Activated CD4-positive, alpha-beta T cell treated with anti-CD3 and anti-CD28 coated beads, Interleukin-2, amount 10 ng/mL, durations not matched to agents 7 days and 5 days (primary cell): ENCODE measurements at places on chromosomes 6 and 20. TPM values are rescaled to one million over a fixed set of nuclear protein-coding genes. Genes with fewer than 3 reads are reported as not detected.

The FABP7 gene
- total RNA-seq: not detected

The PRPH2 gene
- total RNA-seq: not detected

The HECA gene
- total RNA-seq: 59.2 TPM

The FOXP4 gene
- total RNA-seq: 5.3 TPM

The CST4 gene
- not detected for total RNA-seq

- no peak for DNase-seq
- H3K4me1 ChIP-seq: peaks cover 26% of the 10 kb centered on the region
- H3K4me3 ChIP-seq: no peak overlapping the region
- no peak overlapping the region for H3K27ac ChIP-seq
- H3K27me3 ChIP-seq: no peaks in the 10 kb centered on the region
Measured at GRCh38 chr20:62052842-62053464, 12.7 kb downstream of the TAF4 start.

DNA sequence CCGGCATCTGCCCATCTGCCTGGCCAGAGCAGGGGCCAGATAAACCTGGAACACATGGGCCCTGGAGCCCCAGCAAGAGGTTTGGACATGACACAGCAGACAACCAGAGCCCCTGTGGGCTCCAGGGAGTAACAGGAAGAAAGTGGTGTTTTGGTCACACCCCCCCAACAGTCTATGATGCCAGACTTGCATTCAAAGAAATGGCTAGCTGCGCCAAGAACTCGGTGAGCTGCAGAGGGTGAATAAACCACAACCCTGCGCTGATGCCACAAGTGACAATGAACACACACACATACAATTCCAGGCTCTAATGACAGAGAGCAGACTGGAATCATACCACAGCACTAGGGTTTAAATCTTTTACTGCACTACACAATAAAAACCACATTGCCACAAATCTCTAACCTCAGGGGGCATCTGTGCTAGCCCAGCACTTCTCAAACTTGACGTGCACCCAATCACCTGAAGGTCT, 34.0 kb downstream of the TRERF1 start:
- H3K4me3 ChIP-seq: peak overlapping the region; percentile 50
- H3K36me3 ChIP-seq: peaks cover 20% of the 10 kb centered on the region
- peak; percentile 68 for DNase-seq
- H3K27me3 ChIP-seq: no peaks in the 10 kb centered on the region

- no peak overlapping the region for H3K27ac ChIP-seq
- no peak overlapping the region for H3K4me3 ChIP-seq
- no peak for DNase-seq
- H3K4me1 ChIP-seq: no peaks in the 10 kb centered on the region
- no peaks in the 10 kb centered on the region for H3K36me3 ChIP-seq
Measured at GRCh38 chr20:11379257-11380011, 538.3 kb upstream of the BTBD3 start.

DNA sequence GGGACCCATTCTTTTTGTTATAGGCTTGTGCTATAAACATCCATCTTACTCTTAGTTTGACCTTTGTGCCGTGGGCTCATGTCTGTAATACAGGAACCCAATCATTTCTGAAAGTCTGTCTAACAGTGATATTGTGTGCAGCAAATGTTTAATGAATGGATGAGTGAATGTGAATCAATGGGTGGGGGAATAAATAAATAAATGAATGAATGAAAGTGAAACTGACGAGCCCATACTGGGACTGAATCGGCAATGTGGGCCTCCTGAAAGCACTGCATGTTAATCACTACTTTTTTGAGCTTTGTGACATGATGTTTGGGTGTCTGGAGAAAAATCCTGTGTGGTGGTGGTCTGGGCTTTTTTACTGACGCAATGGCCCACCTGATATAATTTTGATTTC, 175.0 kb downstream of the GMPR start:
- H3K36me3 ChIP-seq: peaks cover 3% of the 10 kb centered on the region
- no peaks in the 10 kb centered on the region for H3K27me3 ChIP-seq
- peak overlapping the region; percentile 68 for H3K4me3 ChIP-seq
- H3K27ac ChIP-seq: peak overlapping the region; percentile 92
- peaks cover 33% of the 10 kb centered on the region for H3K4me1 ChIP-seq
- DNase-seq: no peak

DNA sequence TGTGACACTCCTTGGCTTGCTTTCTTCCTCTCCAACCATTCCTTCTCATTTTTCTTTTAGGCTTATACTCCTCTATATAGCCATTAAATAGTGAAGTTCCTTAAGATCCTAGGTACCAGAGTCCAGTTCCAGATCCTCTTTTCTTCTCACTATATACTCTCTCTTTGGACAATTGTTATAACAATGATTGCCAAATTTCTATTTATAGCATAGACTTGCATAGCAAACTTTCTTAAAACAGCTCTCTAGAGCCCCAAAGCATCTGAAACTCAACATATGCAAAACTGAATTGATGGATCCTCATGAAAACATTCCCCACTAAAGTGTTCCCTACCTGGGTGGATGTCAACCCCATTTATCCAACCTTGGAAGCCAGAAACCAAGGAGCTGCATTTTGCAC, 13.4 kb downstream of the PHIP start:
- H3K27ac ChIP-seq: no peak overlapping the region
- H3K4me3 ChIP-seq: no peak overlapping the region
- H3K4me1 ChIP-seq: peaks cover 2% of the 10 kb centered on the region
- no peaks in the 10 kb centered on the region for H3K27me3 ChIP-seq
- H3K36me3 ChIP-seq: peaks cover 13% of the 10 kb centered on the region
- DNase-seq: no peak

DNA sequence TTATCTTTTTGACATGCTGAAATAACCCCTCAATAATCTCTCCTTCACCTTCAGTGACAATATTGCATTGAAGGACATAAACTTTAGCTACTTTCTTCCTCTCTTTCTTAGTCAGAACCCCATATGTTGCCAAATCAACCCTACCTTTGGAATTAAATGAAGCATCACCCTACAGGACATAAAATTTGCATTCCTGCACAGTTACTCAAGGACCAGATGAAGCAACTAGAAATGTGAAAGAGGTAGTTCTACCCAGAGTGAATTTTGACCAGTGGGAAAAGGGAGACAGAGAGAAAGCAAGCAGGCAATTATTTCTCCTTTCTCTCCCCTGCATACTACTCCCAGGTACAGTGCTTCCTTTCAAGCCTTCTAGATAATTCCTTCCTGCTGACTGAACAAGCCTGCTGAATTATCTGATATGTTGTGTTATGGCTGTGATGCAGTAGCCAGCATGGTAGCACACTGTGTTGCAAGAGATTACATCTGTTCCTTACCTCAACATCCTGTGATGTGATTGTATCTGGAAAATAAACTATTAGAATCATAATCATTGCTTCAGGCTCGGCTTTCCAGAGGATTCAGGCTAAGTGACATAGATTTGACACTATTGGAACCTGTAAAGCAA, 16.6 kb downstream of the TENT5A start:
- H3K36me3 ChIP-seq: no peaks in the 10 kb centered on the region
- no peak overlapping the region for H3K4me3 ChIP-seq
- no peak overlapping the region for H3K27ac ChIP-seq

DNA sequence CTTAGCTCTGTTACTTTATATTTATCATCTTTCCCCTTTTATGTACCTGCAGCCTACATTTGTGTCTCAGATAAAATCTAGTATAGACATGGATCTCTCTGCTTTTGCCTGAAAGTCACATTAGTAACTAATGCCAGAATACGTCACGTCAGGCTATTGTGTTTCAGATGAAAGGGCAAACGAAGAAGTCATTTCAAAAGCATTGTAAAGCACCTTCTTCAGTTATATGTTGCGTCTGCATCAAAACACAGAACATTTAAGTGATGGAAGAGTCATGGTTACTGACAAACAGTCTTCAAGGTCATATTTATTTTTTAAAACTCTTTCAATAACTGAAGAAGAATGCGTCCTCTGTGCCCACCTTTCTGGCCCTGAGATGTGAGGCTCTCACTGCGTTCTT, 119.1 kb downstream of the SMOC2 start:
- DNase-seq: no peak
- H3K36me3 ChIP-seq: no peaks in the 10 kb centered on the region
- H3K4me1 ChIP-seq: no peaks in the 10 kb centered on the region

- no peak for DNase-seq
- H3K36me3 ChIP-seq: no peaks in the 10 kb centered on the region
- no peak overlapping the region for H3K27ac ChIP-seq
- peak overlapping the region; percentile 43 for H3K4me3 ChIP-seq
Measured at GRCh38 chr6:88165087-88165843, 882 bp downstream of the CNR1 start.

DNA sequence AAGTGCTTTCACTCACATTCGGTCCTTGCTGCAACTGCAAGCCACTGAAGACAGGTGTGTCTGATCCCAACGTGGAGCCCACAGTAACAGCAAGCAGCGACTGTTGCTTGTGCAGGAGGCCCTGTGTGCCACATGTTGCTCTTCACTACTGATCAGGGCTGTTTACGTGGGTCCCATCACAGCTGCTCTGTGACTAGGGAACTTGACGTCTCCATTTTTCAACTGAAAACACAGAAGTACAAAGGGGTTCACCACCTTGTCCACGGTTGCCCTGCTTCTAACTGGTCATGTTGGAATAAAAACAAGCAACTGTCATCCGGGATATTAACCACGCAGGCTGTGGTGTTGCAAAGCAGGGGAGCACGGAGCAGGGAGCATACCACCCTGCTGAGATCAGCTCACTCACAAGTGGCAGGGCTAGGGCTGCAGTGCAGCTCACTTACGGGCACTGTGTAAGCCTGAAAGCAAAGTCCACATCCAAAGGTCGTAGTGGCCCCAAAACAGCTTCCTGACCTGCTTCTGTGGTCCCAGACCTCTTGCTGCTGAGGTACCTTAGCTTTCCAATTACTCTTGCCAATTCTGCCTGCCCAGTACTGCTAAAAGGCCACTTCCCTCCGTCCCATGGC, 105.8 kb upstream of the DUSP22 start:
- H3K4me1 ChIP-seq: peaks cover 42% of the 10 kb centered on the region
- no peak overlapping the region for H3K27ac ChIP-seq
- no peaks in the 10 kb centered on the region for H3K27me3 ChIP-seq
- no peaks in the 10 kb centered on the region for H3K36me3 ChIP-seq
- H3K4me3 ChIP-seq: no peak overlapping the region
- DNase-seq: no peak

- DNase-seq: no peak
- no peaks in the 10 kb centered on the region for H3K36me3 ChIP-seq
- H3K4me1 ChIP-seq: no peaks in the 10 kb centered on the region
- peaks cover 3% of the 10 kb centered on the region for H3K27me3 ChIP-seq
Measured at GRCh38 chr6:56400273-56400672, 152.9 kb upstream of the COL21A1 start.

DNA sequence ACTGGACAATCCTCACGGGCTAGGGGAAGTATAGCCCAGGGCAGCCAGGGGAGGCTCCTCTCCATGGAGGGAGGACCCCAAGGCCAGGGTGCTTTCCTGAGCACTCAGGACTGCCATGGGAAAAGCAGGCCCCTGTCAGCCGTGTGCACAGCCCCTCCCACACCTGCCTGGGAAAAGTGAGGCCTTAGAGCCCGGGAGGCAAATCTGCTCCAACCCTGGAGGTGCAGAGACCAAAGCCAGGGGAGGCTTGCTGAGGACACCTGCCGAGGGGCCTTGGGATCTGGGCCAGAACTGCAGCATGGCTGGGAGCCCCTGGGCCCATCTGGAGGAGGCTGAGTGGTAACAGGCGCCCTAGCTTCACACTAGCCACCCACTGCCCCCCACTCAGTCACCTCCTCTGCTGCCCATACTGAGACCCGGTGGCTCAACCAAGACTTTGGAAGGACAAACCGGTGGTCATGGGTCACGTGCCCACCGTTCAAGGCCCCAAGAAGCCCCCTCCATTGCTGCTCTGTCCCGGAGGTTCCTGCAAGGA, 55.2 kb downstream of the YTHDF1 start:
- no peaks in the 10 kb centered on the region for H3K36me3 ChIP-seq
- H3K4me1 ChIP-seq: no peaks in the 10 kb centered on the region
- H3K27me3 ChIP-seq: no peaks in the 10 kb centered on the region
- H3K4me3 ChIP-seq: no peak overlapping the region
- H3K27ac ChIP-seq: no peak overlapping the region
- DNase-seq: no peak

- peak overlapping the region; percentile 97 for H3K27ac ChIP-seq
- no peaks in the 10 kb centered on the region for H3K27me3 ChIP-seq
- peak overlapping the region; percentile 100 for H3K4me3 ChIP-seq
Measured at GRCh38 chr6:41935685-41936072, 5.9 kb downstream of the CCND3 start.

GRCh38 chr20:13238001-13238653, 17.1 kb downstream of the ISM1 start:
- no peaks in the 10 kb centered on the region for H3K36me3 ChIP-seq
- no peak for DNase-seq
- no peaks in the 10 kb centered on the region for H3K4me1 ChIP-seq

- no peaks in the 10 kb centered on the region for H3K27me3 ChIP-seq
- H3K36me3 ChIP-seq: peaks cover 34% of the 10 kb centered on the region
- DNase-seq: no peak
Measured at GRCh38 chr20:37994512-37994911, 38.7 kb downstream of the TTI1 start.

DNA sequence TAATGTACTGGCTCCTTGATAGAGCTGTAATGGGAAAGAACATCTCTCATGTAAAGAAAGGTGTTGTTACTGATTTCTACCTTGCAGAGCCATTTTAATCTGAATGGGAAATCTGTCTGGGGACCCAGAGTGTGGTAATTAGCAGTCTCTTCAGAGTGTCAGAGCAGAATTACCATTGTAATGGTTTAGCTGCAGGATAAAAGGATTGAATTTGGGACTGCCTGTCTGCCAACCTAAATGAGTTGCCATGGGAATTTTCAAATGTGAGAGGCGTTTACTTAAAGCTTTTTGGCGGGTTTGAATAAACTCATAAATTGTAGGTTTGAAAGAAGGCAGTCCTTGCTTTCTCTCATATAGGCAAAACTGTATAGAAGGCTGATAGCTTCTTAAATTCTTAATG, 128.8 kb downstream of the QKI start:
- H3K4me1 ChIP-seq: no peaks in the 10 kb centered on the region
- H3K27me3 ChIP-seq: no peaks in the 10 kb centered on the region
- H3K27ac ChIP-seq: no peak overlapping the region
- peaks cover 4% of the 10 kb centered on the region for H3K36me3 ChIP-seq
- H3K4me3 ChIP-seq: no peak overlapping the region
- no peak for DNase-seq

DNA sequence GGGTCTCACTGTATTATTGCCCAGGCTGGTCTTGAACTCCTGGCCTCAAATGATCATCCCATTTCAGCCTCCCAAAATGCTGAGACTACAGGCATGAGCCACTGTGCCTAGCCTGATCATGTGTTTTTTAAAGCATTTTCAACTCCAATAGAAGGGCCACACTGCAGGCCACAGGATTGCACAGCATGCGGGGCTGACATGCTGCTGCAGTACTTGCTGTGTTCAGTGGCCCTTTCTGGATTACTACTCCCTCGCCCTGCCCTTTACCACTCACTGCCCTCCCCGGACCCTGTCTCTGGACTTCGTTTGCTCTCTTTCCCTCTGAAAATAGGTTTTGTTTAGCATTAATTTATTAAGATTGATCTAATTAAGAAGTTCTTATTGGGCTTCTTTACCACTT, 37.3 kb downstream of the HECA start:
- peaks cover 85% of the 10 kb centered on the region for H3K36me3 ChIP-seq
- H3K4me3 ChIP-seq: no peak overlapping the region
- peaks cover 88% of the 10 kb centered on the region for H3K4me1 ChIP-seq
- no peaks in the 10 kb centered on the region for H3K27me3 ChIP-seq
- peak overlapping the region; percentile 81 for H3K27ac ChIP-seq

GRCh38 chr20:63212792-63213191, 3.1 kb downstream of the YTHDF1 start:
- no peak overlapping the region for H3K27ac ChIP-seq
- no peaks in the 10 kb centered on the region for H3K27me3 ChIP-seq
- H3K4me3 ChIP-seq: no peak overlapping the region
- no peak for DNase-seq
- peaks cover 55% of the 10 kb centered on the region for H3K4me1 ChIP-seq

- H3K4me3 ChIP-seq: no peak overlapping the region
- H3K36me3 ChIP-seq: no peaks in the 10 kb centered on the region
- no peaks in the 10 kb centered on the region for H3K27me3 ChIP-seq
- no peak overlapping the region for H3K27ac ChIP-seq
- no peak for DNase-seq
Measured at GRCh38 chr6:162119341-162119740, 608.2 kb downstream of the PRKN start.
